Skin of body (tissue), 3 donors: ENCODE measurements at places on chromosomes 13 and 19. TPM values are rescaled to one million over a fixed set of nuclear protein-coding genes. Genes with fewer than 3 reads are reported as not detected.

Gene ZNF547
- 3.3 TPM for total RNA-seq

DNA sequence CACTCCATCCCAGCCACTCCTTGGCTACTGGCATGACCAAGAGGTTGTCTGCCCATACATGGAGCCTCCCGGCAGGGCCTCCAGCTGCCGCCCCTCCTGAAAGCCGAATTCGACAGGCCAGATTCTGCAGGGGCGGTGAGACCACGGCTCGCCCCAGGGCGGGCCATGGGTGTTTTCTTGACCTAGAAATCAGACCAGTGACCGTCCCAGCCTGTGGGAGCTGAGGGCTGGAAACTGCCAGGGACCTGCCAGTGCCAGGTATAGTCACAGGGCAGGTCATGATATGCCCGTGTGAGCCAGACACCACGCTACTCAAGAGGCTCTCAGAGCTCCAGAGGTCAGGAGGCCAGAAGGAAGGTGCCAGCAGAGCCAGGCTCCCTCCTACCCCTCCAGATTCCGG is 16.8 kb downstream of the DAPK3 start:
- DNase-seq, result no peak

Gene ZNF625
- total RNA-seq, result 14.9 TPM

DNA sequence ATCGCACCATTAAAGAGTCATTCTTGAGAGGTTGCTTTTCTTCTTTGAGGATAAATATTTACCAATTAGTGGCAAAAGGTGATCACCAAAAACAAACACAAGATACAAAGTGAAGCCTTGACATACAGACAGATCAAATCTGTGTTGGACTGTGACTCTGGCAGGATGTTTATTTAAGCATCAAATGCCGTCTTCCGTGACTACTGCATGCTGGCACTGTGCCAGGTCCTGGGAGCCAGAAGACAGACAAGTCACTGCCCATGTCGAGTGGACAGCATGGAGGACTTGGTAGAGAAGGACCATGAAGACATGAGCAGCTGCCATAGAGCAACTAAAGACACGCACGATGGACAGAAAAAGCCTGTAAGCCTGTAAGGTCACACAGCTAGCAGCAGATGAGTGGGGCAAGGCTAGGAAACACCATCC is 92.8 kb upstream of the FARP1 start:
- DNase-seq, result no peak

DNA sequence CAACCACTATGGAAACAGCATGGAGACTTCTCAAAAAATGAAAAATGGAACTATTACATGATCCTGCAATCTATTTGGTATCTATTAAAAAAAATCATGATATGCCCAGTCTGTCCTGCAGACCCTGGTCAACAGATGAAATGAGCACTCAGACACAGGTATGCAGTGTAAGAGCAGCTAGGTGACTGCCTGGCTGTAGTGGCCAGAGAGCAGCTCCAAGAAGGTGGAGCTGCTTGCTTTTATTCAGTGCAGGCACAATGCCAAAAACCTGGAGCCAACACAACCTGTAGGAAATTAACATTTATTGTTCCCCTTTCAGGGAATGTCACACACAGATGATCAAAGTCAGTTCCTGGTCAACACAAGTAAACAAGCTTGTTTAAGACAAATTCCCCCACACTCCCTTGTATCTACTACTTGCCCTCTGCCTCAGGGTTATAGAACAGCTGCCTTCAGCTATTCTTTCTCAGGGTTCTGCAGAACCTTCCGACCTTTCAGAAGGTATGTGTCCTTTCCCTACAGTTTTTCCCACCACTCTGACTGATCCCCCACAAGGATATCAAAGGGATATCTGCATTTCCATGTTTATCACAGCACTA is 933.7 kb upstream of the SLITRK5 start:
- no peak for DNase-seq

Gene C13orf46
- total RNA-seq, result under 0.01 TPM

Gene MAG
- 0.69 TPM for total RNA-seq

Gene ELAVL1
- total RNA-seq, result 23.1 TPM

Gene INAFM1
- total RNA-seq, result 3.1 TPM

GRCh38 chr13:111403266-111403665 is 82.8 kb downstream of the TEX29 start:
- no peak for DNase-seq

Gene ITGBL1
- total RNA-seq, result 5.0 TPM

DNA sequence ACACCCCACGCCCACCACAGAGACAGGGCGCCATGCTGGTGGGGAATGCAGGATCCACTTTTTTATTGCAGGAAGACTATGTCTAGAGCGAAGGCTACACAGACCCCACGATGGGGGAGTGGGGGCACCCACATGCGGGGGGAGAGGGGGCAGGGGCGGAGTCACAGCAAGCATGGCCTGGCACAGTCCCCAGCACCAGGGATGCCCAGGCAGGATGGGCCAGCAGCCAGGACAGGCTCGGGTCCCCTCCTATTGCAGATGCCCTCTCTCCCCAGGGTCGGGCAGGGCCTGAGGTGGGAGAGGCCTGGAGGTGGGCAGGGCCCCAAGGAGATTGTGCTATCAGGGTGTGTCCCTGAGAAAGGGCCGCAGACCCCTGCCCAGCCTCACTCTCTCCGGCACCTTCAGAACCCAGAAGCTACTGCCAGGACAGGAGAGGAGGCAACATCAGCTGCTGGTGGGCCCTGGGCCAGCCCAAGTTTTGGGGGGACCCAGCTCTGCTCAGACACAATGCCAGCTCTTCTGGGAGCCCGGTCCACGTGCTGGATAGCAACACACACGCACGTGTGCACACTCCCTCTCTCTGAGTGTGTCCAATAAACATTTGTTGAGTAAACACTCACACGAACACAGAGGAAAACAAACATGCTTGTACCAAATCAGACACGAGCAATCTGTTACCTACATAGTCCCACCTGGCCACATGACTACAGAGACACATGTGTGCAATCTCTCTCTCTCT is 6.5 kb downstream of the DIRAS1 start:
- DNase-seq, result no peak

Gene NBEA
- total RNA-seq, result 29.7 TPM

DNA sequence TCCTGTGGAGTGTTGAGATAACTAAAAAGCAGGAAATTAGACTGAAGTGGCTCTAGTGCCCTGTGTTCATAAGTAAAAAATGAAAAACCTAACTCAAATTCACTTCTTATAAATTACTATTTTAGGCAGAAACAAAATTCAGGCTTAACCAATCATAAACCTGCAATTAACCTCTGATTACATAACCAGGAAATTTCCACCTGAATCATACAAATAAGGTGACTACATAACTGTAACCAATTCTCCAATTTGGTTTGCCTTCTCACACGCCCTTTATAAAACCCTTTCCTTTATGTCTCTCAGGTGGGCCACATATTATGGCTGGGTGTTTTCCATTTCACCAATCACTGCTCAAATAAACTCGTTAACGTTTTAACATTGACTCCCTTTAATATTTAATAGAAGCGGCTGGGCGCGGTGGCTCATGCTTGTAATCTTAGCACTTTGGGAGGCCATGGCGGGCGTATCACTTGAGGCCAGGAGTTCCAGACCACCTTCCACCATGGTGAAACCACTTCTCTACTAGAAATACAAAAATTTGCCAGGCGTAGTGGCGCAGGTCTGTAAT is 22.9 kb upstream of the ZNF724 start:
- DNase-seq, result no peak

DNA sequence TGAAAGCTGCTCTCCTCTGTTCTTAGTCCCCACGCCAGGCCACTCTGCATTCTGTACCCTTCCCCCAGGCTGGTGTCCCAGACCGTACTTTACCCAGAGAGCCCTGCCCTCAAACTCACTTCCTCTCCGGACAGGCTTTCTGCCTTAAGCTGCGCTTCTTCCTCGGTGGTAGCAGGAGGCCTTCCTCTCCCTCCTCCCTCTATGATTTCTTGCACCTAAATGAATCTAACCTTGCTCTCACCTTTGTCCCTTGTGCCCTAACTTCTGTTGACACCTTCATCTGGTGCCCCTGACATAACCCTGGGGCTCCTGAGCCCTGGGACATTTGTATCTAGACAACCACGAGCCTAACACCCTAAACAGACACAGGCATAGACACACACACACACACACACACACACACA is 29.6 kb upstream of the CEACAM21 start:
- DNase-seq, result no peak

- no peak for DNase-seq
Observed at GRCh38 chr19:3586707-3587346, 1.5 kb downstream of the GIPC3 start.

DNA sequence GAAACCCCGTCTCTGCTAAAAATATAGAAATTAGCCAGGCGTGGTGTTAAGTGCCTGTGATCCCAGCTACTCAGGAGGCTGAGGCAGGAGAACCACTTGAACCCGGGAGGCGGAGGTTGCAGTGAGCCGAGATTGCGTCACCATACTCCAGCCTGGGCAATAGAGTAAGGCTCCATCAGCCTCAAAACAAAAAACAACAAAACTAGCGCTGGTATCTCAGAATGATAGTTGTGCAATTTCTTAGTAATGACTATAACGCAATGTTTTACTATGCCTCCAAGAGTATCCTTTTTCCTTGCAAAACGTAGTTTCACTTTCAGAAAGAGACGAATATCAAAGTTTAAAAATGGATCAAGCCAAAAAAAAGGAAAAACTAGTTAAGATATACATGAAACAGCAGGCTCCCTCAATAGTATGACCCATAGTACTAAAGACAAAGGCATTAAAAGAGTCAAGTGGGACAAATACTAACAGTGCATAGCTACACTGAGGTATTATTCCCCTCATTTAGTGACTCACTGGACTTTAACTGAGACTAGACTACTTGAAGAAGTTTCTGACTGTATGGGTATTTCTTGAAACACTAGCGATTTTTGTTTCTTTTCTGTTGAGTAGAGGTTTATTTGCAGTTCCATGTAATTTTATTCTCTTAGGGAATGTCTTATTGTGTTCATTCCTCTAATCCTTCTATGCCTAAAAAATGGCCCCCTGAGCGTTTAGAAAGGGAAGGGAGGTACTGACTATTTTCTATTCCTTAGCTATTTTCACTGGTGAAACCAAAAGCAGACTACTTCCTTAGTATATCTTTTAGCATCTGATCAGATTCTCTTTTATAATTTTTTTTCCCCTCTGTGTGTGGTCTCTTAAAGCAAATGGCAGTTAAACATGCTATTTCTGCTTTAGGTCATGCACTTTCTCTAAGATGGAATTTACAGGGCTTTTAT is 10.4 kb upstream of the ITM2B start:
- no peak for DNase-seq

Gene IL4I1
- total RNA-seq, result 0.49 TPM

- no peak for DNase-seq
Observed at GRCh38 chr19:3599776-3600187, 6.9 kb downstream of the TBXA2R start.

DNA sequence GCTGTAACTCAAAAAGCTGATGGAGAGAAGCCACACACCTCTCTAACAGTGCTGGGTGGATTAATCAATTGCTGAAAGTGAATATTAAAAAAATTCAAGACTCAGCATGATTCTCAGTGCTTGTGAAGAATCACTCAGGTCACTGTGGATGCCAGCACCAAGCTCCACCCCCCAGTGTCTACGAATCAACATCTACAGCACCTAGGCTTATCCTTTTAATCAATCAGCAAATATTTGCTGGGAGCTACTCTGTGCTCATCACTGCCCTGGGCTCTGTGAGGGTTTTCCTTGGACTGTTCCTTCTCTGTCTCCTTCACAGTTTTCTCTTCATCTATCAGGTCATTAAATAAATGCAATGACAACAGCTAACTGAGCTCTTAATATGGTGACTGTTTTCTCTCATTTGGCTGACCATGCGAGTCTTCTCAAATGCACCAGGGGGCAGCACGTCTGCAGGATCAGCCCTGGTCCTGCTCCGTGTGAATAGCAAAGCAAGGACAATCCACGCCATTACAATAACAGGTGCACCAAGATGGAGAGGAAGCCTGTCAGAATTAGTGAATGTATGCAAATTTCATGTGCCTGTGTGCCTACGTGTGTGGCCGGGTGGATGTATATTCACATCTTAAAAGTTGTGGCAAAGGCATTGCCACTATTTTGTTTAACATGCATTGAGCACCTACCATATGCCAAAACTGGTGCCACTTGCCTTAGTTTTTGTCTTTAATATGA is 14.6 kb upstream of the C13orf42 start:
- DNase-seq, result no peak

Gene NUCB1
- total RNA-seq, result 97.8 TPM

DNA sequence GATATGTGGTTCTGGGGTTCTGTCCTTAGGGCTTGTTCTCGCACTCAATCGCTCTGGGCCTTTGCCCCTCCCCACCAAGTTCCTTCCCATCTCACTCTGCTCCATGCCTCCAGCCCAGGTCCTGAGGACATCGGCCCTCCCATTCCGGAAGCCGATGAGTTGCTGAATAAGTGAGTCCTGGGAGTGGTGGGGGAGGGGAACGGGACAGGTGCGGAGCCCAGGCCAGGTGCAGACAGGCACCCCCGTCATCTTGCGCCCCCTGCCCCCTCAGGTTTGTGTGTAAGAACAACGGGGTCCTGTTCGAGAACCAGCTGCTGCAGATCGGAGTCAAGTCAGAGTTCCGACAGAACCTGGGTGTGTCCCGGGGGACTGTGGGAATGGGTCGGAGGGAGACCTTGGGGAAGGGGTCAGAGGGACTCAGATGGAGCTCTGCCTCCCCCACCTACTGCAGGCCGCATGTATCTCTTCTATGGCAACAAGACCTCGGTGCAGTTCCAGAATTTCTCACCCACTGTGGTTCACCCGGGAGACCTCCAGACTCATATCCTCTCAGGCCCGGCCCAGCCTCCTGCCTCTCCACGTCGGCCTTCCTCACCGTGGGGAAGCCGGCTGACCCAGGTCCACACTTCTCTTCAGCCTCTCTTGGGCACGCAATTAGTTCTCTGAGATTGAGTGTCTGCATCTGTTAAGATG is 10.1 kb downstream of the FUZ start:
- DNase-seq, result no peak

Gene MCEMP1
- total RNA-seq, result 0.79 TPM

- peak; percentile 79 for DNase-seq
Observed at GRCh38 chr13:33052506-33053280, 36.5 kb downstream of the KL start.

GRCh38 chr19:57708641-57709361 is at the start of gene ZNF154:
Gene ZNF154, minus strand, starts transcription at chr19:57709204. Its CDS starts 233 bp downstream, at chr19:57708971.
- peak; percentile 87 for DNase-seq

Gene ITM2B
- total RNA-seq, result 277 TPM

- no peak for DNase-seq
Observed at GRCh38 chr13:45847554-45848224, 3.9 kb downstream of the SIAH3 start.

Gene ZNF442
- total RNA-seq, result 10.2 TPM

Gene ACTMAP
- 1.3 TPM for total RNA-seq

Gene MAMSTR
- 1.7 TPM for total RNA-seq

DNA sequence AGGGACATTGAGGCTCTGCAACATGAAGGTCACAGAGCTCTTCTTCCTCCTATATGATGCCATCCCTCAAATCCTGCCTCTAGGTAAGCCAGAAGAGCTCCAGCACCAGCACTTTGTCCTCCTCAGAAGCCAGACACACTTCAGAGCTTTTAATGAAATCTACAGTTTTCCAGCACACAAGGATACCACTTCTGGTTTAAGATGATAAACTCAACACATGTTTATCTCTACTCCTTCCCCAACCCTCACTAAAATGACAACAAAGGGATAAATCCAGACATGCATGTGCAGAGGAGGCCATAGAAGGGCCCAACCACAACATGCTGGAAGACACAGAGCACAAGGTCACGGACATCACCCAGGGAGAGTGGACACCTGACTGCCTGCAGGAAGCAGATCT is 195.3 kb downstream of the USP12 start:
- DNase-seq, result no peak

Gene KLHL1
- total RNA-seq, result 0.10 TPM

GRCh38 chr13:34391076-34391475 is 551.0 kb upstream of the NBEA start:
- DNase-seq, result no peak

- DNase-seq, result peak; percentile 30
Observed at GRCh38 chr19:47305309-47305751, 4.3 kb upstream of the C5AR1 start.

Gene SLC46A3
- 2.3 TPM for total RNA-seq
